ENCODE measurements at places on chromosomes 1 and 21.

DNA sequence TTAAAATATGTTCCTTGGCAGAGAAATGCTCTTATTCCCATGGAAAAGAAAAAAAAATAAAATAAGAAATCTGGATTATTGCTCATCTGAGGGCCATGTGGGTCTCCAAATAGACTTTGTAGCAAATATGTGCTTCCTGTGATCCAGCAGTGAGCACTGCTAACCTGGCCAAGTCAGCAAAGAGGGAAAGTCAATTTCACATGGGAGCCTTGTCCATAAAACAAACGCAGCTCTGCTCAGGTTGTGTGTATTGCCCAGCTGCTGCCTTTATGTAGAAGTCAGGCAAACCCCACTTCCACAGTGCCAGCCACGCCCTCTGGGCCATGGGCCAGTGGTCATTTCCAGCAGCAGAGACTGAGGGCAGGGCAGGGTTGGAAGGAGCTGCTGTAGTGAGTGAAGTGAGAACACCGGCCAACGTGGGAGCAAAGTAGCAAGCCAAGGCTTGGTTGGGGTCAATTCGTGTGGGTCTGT is 174.3 kb downstream of the LYPLAL1 start:
- DNase-seq = no peak

DNA sequence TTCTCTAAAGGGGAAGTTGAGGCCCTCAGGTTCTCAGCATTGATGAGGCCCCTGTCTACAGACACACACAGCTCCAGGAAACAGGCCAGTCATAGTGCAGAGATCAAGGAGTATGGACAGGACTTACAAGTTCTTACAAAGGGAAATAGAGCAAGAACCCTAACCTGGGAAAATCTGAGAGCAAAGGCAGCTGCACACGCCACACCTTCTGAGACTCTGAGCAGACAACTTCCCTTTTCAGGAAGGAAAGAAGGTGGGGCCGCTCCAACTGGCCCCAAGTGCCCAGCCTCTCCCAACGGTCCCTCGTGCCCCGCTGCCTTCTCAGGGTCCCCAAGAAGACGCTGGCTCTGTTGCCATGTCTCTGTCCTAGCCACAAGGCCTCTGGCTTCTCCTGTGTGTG is 3.6 kb downstream of the NOC2L start:
- DNase-seq = no peak

GRCh38 chr1:165383599-165384405 is 27.3 kb upstream of the LMX1A start:
- DNase-seq = no peak

- peak; percentile 52 for DNase-seq
These were observed 53.4 kb downstream of the TOMM20 start for GRCh38 chr1:235075048-235075776.

GRCh38 chr21:42048870-42049577 is 22.1 kb upstream of the UMODL1 start:
- DNase-seq = no peak

DNA sequence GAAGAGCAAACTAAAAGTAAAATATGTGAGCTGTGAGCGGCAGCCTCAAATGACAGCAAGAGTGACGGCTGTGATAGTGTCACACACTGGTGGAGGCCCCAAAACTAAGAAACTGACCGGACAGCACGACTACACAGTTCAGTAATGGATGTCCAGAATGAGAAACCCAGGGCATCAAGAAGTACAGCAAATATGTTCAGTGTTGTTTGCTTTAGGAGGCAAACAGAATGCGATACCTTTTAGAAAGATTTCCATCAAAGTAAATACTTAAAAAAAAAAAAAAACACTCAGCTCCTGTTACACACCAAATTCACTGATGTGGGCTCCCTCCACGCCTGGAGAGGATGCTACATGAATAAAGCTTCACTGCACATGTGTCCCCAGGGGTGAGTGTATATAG is 1.1 kb upstream of the PKP1 start:
- no peak for DNase-seq

DNA sequence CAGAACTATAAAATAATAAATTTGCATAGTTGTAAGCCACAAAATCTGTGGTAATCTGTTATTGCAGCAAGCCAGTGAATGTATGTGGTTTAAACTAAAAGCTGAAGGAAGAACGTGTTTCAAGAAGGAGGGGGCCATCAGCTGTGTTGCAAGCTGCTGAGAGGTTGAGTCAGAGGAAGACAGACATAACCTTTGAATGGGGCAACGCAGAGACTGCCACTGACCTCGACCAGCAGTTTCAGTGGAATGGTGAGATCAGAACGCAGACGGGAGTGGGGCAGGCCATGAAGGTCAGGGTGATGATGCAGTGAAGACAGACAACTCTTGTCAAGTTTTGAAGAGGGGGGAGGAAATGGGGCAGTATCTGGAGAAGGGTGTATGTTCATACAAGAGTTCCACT is 23.2 kb upstream of the QSOX1 start:
- no peak for DNase-seq

GRCh38 chr1:8047112-8047511 is 21.0 kb upstream of the ERRFI1 start:
- DNase-seq = no peak

DNA sequence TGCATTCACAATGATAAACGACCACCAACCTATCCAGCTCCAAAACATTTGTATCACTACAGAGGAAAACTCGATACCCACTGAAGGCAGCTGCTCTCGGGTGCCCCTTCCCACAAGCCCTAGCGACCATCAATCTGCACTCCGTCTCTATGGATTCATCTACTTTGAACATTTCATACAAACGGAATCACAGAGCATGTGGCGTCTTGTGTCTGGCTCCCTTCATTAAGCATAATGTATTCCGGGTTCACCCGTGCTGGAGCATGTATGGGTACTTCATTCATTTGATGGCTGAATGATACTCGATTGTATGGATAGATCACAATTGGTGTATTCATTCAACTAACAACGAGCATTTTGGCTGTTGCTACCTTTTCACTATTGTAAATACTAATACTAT is 340.2 kb downstream of the SMYD3 start:
- DNase-seq = peak; percentile 45

- DNase-seq = no peak
These were observed 53.2 kb downstream of the SPSB1 start for GRCh38 chr1:9345922-9346321.

DNA sequence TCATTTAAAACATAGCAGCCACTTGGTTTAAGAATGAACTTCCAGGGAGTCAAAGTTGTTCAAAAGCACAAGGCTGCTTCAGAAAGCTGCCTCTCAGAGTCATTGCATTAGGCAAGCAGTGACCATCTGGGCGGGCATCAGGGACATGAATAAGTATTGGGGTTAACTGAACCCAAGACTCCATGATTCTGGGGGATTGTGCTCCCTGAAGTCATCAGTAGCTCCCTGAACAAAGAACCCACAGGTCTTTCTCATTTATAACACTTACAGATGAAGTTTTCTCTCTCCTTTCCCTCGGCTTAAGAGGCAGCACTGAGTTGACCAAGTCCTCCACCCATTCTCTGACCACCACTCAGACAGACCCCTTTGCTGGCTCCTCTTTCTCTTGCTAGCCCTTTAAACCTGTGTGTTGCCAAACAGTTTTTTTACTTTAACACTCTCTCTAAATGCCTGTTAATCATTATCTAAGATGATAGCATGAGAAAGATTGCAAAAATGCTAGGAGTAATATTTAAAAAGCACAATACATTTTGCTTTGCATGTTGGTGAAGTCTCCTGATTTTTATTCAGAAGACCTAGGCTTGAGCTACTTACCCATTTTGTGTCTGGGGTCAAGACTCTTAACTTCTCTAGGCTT is 77.0 kb upstream of the ARHGAP29 start:
- no peak for DNase-seq

- peak; percentile 8 for DNase-seq
These were observed 16.2 kb downstream of the BTF3L4 start for GRCh38 chr1:52072291-52072690.

- no peak for DNase-seq
These were observed 44.3 kb upstream of the TACSTD2 start for GRCh38 chr1:58621391-58621790.

DNA sequence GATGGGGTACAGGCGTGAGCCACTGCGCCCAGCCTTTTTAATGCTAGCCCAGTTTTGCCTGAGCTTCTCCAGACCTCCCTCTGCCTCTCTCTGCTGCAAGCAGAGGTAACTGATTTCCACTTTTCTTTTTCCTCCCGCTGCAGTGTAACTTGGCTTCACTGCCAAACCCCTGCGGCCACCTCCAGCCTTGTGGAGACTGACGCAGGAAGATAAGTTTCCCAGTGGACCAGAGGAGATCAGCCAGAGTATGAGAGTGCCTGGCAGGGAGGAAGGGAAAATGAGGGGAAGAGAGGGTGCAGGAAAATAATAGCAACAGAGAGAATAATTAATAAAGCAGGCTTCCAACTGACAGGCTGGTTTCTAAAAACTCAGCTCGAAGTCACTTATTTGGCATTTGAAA is 143.7 kb downstream of the PCNX2 start:
- DNase-seq = no peak

DNA sequence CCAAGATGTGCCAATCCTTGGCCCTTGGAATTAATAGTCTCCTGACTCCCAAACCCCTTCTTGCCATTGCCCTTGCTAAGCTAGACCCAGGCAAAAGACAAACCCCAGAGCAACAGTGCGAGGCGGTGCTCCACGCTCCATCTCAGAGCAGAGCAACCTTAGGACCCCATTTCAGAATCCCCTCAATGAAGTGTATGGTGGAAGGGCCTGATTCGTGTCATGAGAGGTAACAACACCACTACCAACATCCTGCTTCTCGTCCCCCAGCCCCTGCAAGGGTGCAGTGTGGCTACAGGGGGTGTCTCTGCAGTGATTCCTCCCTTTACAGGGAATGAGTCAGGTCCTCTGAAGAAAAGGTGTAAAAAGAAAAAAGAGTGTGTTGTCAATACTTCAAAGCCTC is 103.9 kb upstream of the IRF2BP2 start:
- no peak for DNase-seq

DNA sequence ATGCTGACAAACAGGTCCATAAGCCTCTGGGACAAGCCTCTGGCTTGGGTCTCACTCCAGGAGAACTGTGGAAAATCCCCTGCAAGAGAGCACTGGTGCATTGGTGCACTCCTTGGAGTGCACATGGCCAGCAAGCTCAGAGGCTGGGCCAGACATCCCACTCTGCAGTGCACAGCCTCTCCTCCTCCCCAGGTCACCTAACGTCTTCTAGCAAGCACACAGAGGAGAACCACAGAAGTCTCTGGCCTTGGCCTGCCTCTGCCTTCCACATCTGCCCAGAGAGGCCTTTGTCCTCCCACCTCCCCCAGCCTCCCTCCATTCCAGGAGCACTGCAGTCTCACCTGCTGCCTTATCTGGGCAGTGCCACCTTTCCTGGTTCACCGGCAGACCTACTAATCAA is 4.2 kb downstream of the PGLYRP3 start:
- DNase-seq = no peak

DNA sequence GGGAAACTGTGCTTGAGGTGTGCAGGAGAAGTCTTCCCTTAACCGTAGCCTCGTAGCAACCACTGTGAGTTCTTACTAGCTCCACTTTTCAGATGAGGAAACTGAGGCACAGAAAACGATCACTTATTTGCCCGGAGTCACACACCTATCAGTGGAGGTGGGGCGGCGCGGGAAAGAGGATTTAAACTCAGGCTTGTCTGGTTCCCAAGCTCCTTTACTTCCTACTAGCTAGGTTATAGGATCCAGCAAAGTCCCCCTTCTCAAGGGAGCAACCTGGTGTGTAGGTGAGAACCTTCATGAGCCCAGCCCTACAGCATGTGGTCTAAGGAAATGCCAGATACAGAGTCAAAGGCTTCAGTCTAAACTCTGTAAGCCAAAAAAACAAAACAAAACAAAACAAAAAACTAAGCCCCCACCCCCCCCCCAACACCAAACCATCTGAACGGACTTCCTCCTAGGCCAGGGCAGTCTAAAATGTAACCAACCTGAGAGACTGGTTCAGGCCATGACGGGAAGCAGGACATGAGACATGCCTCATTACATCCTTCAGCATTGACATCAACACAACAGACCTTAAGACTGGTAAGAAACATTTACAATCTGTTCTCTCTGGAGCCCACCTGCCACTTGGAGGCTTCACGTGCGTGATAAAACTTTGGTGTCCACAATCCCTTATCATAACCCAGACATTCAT is 709 bp upstream of the FBXO42 start:
- no peak for DNase-seq

DNA sequence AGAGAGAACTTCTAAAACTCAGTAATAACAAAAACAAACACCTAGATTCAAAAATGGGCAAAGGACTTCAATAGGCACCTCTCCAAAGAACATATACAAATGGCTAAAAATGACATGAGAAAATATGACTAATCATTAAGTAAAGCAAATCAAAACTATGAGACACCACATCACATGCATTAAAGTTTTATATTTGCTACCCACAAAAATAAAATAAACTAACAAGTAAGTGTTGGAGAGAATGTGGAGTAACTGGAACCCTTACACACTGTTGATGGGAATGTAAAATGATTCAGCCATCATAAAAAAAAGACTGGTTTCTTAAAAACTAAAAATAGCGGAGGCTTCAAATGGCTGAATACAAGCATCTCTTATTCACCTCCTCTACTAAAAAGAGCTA is 262.1 kb upstream of the PKN2 start:
- no peak for DNase-seq

GRCh38 chr1:157431751-157432150 is 120.6 kb downstream of the FCRL5 start:
- DNase-seq = no peak

DNA sequence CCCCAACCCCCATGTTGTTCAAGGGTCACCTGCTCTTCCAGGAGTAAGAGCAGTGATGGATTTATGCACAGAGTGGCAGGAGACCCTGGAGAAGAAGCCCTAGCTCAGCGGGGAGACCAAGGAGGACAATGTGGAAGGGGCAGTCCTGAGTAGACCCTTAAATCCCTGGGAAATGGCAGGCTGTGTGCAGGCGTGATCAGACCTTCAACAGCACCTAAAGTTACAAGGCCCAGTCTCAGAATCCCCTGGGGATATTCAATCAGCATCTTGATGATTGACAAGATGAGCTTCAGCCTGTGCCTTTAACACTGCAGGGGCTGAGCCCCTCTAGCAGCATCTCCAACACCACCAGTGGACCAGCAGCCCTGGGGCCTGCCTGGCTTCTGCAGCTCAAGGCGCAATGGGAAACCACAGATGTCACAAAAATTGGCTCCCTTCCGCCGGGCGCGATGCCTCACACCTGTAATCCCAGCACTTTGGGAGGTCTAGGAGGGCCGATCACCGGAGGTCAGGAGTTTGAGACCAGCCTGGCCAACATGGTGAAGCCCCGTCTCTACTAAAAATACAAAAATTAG is 60.4 kb downstream of the IRF2BP2 start:
- DNase-seq = no peak
